ENCODE measurements at places on chromosomes 5 and 9.

- no peak for DNase-seq
These were observed 988 bp downstream of the SHISAL2B start for GRCh38 chr5:64691291-64691690.

DNA sequence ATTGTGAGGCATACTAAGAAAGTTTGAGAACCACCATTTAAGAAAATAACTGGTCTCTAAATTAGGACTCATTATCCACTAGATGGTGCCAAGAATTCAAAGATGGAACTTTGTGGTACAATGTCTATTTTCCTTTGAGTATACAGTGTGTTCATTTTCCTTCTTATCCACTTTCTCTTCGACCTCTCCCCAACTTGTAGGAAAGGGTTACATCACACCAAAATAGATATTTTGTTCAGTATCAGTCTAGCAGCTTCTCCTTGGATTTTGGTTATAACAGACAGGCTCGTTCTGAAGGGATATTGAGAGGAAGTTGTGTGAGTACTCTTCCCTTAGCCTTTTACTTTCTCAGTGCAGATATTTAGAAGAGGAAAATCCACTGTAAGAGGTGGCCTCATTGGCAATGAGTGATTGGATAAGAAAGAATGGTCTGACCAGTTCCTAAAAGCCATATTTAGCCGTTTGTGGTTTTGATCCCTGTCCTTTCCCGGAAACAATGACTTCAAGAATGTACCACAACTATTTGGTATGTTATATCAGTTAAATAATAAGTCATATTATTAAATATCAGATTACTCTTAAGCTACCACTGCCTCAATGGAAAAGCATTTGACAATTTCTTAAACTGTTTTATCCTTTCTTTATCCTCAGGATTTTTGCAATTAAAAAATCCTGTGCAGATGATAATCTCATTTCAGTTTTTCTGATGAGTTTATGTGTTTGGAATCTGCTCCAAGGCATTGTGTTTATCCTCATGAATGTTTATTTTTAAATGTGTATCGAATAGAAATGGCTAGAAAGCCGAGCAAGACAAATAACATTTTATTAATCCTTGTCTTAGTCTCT lies 69.0 kb upstream of the GRAMD2B start:
- no peak for DNase-seq

GRCh38 chr5:39471836-39472508 lies 47.2 kb upstream of the DAB2 start:
- DNase-seq = no peak

GRCh38 chr9:20319241-20319640 lies 303.1 kb downstream of the MLLT3 start:
- no peak for DNase-seq

DNA sequence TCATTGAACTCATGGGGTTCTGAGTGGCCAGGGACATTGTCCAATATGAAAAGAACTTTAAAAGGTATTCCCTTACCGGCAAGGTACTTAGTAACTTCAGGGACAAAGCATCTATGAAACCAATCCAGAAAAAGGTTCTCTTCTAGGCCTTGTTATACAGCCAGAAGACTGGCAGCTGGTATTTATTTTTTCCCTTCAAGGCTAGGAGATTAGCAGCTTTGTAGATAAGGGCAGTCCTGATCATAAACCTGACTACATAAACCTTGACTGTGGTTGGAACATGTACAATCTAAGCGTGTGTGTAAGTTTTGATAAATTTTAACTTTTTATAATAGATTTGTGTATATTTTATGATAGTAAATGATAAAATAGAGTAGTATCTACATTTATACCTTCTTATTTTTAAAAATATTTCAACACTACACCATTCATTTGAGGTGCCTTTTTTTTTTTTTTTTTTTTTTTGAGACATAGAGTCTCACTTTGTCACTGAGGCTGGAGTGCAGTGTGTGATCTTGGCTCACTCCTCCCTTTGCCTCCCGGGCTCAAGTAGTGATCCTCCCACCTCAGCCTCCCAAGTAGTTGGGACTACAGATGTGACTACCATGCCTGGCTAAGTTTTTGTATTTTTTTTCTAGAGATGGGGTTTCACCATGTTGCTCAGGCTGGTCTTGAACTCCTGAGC lies 24.5 kb downstream of the RANBP17 start:
- DNase-seq = no peak

- DNase-seq = no peak
These were observed 356.4 kb upstream of the CCNH start for GRCh38 chr5:87769157-87769556.

GRCh38 chr9:108869092-108869725 lies 7.1 kb downstream of the ACTL7A start:
- DNase-seq = no peak

- DNase-seq = no peak
These were observed 414.4 kb downstream of the BRINP1 start for GRCh38 chr9:118954857-118955256.

GRCh38 chr9:120368799-120369198 lies 211.2 kb downstream of the CDK5RAP2 start:
- no peak for DNase-seq

DNA sequence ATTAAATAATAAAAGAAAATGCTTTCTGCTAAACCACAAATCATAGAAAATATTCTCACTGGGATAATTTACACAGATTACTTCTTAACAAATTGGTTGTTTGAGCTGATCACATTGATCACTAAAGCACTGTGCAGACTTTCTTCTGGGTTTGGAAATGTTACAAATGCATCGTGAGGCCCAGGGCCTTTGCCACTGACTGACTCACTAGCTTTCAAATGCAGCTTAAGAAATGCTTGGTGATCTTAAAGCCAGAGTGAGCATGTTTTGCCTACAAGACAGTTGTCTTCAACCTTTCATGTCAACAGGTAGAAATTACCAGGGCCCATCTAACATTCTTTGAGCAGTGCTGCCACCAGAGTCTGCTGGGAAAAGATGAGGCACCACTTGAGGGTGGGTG lies 252.3 kb upstream of the ADRA1B start:
- no peak for DNase-seq

DNA sequence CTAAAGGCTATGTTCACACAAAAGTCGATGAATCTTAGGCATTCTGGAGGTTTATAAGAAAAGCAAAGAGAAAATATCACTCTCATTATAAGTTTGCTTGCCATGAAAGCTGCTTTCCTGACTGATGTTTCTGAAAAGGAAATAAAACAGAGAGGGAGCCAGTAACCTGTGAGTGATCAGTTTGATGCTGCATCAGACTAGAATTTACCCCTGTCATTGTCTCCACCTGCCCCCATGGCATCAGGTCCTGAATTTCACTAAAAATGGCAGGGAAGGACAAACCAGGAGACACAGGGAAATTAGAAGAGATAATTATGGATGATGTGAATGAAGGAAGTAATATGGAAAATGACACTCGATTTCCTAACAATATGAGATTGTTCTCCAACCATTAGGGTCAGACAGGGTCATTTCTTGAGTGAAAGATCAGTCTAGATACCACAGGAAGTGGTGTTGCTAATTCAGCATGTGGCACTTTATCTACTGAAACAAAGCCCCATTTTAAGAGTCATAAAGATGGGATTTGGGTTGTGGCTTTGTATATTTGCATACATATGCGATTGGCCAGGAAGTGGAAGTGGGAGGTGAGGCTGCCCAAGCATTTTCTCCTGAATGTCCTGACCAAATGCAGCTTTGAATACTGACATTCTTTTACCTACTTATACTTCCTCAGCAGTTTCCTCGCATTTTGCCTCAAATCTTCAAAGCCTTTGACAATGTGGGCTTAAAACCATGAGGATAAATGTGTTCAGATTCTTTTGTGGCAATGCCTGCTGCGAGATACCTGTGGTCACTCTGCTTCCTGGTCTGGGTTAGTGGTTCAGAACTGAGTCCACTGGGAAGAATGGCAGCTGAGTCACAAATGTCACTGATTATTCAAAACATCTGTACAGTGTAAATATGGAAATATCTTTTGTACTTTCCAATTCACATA lies 29.7 kb downstream of the MEGF10 start:
- DNase-seq = no peak

- DNase-seq = no peak
These were observed 8.3 kb downstream of the OLFM1 start for GRCh38 chr9:135095470-135096407.

GRCh38 chr5:142079306-142079721 lies 29.3 kb upstream of the NDFIP1 start:
- no peak for DNase-seq

DNA sequence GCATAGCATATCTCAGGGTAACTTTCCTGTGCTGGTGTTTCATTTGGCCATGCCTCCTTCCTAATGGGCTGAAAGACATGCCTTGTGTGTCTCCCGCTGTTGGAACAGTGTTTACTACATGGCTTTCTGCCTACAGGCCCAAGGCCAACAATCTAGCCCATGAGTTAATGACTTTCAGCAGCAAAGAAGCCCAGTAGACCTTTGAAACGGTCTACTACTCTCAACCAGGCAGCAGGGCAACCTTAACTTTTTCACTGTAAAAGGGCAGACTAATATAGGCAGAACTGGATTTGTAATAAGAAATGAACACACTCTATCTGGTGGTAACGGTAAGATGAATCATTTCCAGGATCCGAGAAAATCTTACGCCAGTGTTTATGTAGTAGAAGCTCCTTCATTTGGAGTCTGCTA lies 21.0 kb downstream of the C5orf15 start:
- no peak for DNase-seq

GRCh38 chr5:144945503-144945902 lies 774.8 kb downstream of the KCTD16 start:
- no peak for DNase-seq

- no peak for DNase-seq
These were observed 31.9 kb downstream of the MRPL36 start for GRCh38 chr5:1767524-1768282.

DNA sequence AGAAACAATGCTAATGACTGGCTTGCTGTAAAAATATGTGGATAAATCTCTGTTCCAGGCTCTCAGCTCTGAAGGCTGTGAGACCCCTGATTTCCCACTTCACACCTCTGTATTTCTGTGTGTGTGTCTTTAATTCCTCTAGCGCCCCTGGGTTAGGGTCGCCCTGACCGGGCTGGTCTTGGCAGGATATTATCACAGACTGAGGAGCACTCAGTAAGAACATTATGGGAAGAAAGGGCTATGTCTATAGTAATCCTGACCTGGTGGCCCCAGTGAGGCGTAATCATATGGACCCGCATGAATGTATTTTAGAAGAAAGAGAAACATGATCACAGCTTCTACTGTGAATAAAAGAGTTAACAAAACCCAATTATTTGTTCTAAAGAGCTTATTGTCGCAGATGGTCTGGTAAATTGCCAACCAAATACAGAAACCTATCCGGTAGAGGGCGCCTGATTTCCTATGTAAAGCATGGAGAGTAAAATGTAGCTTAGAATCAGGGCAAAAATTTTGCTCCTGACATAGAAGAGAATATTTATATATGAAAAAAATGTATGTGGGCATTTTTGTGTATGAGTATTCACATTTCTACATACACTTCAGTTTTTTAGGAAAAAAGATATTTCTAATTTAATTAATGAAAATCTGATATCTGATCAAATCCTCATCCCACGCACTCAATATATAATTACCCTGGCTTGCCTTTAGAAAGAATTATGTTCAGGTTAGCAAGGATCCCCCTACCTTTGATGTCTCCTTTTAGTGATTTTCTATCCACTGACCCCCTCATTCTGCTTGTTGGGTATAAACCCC lies 5.8 kb upstream of the IFNA1 start:
- peak; percentile 24 for DNase-seq

DNA sequence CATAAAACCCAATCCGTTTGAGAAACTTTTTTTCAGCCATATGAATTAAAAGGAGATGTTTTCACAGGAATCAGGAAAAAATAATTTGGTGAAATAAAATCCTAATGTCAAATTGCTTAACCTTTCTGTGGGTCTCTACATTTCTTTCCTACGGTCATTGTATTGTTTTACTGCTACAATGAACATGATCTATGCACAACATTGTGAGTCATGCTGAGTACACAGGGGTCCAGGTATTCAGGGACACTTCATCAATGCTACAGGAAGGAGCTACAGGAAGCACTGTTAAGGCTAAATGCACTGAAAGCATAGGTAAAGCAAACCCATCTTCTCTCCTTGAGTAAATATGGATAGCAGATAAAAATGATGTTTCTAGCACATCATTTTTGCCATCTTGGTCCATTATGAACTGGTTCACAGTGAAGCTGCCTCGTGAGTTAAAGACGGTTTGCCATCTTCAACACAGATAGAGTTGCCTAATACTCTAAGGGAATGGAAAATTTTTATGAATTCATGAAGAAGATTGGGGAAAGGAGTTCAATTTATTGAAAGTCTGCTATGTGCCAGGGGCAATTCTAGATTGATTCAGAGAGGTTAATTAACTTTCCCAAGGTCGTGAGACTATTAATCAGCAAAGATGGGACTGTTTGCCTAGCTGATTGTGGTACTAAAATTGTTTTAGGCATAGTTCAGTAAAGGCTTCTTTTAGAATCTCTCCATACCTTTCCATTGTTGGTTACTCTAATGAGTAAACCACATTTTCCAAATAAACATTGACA lies 85.5 kb downstream of the DIRAS2 start:
- no peak for DNase-seq

GRCh38 chr5:131022811-131023497 lies 142.1 kb downstream of the HINT1 start:
- DNase-seq = no peak

- no peak for DNase-seq
These were observed 38.9 kb upstream of the TLX3 start for GRCh38 chr5:171270136-171270535.

DNA sequence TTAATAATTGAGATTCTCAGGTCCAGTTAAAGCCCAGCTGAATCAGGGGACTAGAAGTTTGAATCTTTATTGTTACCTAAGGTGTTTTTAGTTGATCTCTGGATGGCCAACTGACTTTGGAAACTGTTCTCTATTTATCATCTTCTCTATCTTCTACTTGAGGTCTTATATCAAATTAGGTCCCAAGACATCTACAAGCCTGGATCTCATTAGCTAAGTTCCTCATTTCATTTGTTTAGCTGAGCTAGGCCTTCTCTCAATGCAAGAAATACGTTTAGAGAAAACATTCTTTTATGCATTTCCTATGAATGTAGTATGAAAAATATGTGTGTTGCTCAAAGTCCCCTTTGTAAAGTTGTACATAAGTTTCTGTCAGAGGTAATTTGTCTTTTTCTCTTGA lies 196.6 kb downstream of the PTTG1 start:
- no peak for DNase-seq

DNA sequence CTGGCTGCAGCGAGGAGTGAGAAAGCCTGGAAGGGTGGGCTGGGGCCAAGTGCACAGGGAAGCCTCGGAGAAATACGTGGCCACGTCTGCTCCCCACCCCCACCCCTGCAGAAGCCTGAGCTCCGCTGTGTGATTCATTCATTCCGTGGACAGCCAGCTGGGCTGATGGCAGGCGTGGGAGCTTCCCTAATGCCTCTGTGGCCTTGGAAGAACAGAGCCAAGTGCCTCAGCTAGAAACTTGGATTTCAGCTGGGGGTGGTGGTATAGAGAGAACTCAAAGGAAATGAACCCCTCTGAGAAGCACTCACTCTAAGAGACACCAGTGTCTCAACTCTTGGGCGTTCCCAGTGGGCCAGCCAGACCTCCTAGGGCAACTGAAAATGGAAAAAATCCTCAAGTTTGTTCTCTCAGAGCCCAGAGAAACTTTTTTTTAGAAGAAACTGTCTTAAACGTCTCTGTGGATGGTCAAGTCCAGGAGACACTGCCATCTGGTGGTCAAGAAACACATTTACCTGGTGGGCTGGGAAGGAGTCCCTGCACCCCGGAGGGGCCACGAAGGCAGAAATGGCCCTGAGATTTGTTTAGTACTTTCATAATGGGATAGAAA lies 18.0 kb downstream of the ATOX1 start:
- no peak for DNase-seq

Measured in CD4-positive, alpha-beta T cell (primary cell).